ENCODE measurements at places on chromosomes 13 and 19. TPM values are rescaled to one million over a fixed set of nuclear protein-coding genes. Genes with fewer than 3 reads are reported as not detected.

TSHZ3 gene
- 0.18 TPM for total RNA-seq

DNA sequence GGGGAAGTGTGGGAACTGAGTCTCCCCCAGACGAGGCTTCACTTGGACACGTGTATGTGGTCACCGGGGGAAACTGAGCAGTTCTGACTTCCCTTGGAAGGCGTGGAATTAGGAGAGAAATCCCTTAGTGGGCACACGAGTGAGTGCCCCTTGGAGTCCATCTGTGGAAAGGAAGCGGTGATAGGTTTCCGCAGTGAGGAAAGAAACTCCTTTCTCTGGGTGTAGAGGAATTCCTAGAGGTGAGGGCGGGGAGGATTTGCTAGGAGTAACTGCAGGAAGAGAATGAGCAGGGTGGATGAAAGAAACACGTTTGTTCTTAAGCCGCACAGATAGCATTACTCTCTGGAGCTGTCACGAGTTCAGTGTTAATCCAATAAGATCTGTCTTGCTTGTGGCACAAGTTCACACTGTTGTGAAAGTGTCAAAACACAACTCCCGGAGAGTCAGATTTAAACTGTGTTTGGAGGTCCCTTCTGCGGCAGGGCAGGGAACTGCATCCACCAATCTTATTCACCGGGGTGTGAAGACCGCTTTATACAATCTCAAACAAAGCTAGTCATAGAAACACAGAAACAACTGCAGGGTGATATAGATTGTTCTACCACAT is 1.2 kb downstream of the KL start:
- H3K4me1 ChIP-seq = peaks cover 4% of the 10 kb centered on the region
- no peak overlapping the region for H3K27ac ChIP-seq
- no peak overlapping the region for H3K4me3 ChIP-seq
- H3K27me3 ChIP-seq = no peaks in the 10 kb centered on the region
- no peak for DNase-seq

SLC25A41 gene
- not detected for total RNA-seq

SH2D3A gene
- total RNA-seq = 162 TPM

MAMSTR gene
- 0.18 TPM for total RNA-seq

CDC16 gene
- 16.0 TPM for total RNA-seq

ZNF100 gene
- total RNA-seq = 0.63 TPM

- H3K27me3 ChIP-seq = no peaks in the 10 kb centered on the region
- H3K4me1 ChIP-seq = no peaks in the 10 kb centered on the region
- H3K4me3 ChIP-seq = no peak overlapping the region
- no peak overlapping the region for H3K27ac ChIP-seq
- no peak for DNase-seq
These were observed 55.5 kb downstream of the BRCA2 start for GRCh38 chr13:32370805-32371204.

DZIP1 gene
- total RNA-seq = 3.5 TPM

GRCh38 chr13:75762076-75762937 is 126.2 kb downstream of the LMO7 start:
- DNase-seq = peak; percentile 58
- peak overlapping the region; percentile 67 for H3K4me3 ChIP-seq
- peaks cover 22% of the 10 kb centered on the region for H3K4me1 ChIP-seq
- peaks cover 7% of the 10 kb centered on the region for H3K36me3 ChIP-seq
- no peaks in the 10 kb centered on the region for H3K27me3 ChIP-seq

GRCh38 chr19:49061445-49061844 is 3.2 kb downstream of the NTF4 start:
- peaks cover 4% of the 10 kb centered on the region for H3K4me1 ChIP-seq
- DNase-seq = no peak
- no peak overlapping the region for H3K4me3 ChIP-seq
- H3K27me3 ChIP-seq = no peaks in the 10 kb centered on the region

CYP4F2 gene
- total RNA-seq = not detected

- no peaks in the 10 kb centered on the region for H3K27me3 ChIP-seq
- no peaks in the 10 kb centered on the region for H3K4me1 ChIP-seq
- no peak overlapping the region for H3K4me3 ChIP-seq
- no peak overlapping the region for H3K27ac ChIP-seq
- no peaks in the 10 kb centered on the region for H3K36me3 ChIP-seq
These were observed 55.5 kb upstream of the KATNAL1 start for GRCh38 chr13:30362869-30363268.

GRCh38 chr13:30802953-30803478 is 67.7 kb downstream of the ALOX5AP start:
- H3K4me1 ChIP-seq = no peaks in the 10 kb centered on the region
- no peaks in the 10 kb centered on the region for H3K36me3 ChIP-seq
- peak; percentile 73 for DNase-seq
- H3K27ac ChIP-seq = no peak overlapping the region

ACP7 gene
- 3.4 TPM for total RNA-seq

GRCh38 chr13:47679401-47679800 is 321.7 kb downstream of the SUCLA2 start:
- H3K27me3 ChIP-seq = no peaks in the 10 kb centered on the region
- no peak overlapping the region for H3K4me3 ChIP-seq
- peak; percentile 52 for DNase-seq

DNA sequence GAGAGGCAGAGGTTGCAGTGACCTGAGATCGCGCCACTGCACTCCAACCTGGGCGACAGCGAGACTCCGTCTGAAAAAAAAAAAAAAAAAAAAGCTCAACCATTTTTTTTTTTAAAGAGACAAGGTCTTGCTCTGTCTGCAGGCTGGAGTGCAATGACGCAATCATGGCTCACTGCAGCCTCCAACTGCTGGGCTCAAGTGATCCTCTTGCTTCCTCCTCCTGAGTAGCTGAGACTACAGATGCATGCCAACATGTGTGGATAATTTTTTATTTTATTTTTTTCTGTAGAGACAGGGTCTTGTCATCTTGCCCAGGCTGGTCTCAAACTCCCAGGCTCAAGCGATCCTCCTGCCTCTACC is 10.3 kb downstream of the EHD2 start:
- H3K27me3 ChIP-seq = no peaks in the 10 kb centered on the region
- DNase-seq = peak; percentile 64
- H3K4me1 ChIP-seq = peaks cover 16% of the 10 kb centered on the region
- H3K36me3 ChIP-seq = no peaks in the 10 kb centered on the region
- peak overlapping the region; percentile 54 for H3K27ac ChIP-seq
- H3K4me3 ChIP-seq = peak overlapping the region; percentile 53

DNA sequence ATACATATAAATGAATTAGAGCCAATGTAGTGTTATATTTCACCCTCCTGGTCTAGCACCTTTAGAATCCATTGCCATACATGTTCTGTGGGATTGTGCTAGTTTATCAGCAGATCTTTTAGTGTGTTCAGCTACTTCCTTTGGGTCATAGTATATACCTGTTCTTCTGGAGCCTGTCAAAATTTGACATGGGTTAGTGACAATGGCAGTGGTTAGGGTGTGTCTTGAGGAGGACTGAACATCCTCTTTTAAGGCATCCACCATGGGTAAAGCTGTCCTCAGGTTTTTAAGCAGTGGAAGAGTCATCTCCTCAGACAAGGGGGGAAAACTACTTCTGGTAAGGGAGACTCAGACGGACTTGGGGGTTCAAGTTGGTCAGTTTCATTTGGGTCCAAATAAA is 29.4 kb downstream of the DNAJC3 start:
- no peak overlapping the region for H3K27ac ChIP-seq
- no peaks in the 10 kb centered on the region for H3K4me1 ChIP-seq
- H3K4me3 ChIP-seq = no peak overlapping the region
- H3K36me3 ChIP-seq = peaks cover 10% of the 10 kb centered on the region
- DNase-seq = no peak

DNA sequence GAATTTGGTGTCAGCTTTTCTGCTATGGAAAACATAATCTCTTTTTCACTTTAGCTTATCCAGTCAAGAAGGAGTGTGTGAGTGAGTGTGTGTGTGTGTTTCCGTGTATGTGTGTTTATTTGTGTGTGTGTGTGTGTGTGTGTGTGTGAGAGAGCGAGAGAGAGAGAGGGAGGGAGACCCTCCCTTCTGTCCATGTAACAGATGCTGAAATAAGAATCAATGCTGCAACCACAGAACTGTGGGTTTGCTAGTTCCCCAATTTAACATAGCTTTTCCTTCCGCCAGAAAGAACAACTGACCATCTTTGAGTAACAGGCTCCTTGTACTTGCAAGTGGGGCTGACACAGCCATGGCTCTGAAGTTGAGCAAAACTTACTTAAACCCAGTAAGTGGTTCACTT is 5.2 kb downstream of the LCP1 start:
- no peaks in the 10 kb centered on the region for H3K27me3 ChIP-seq
- H3K4me1 ChIP-seq = 0 out of 2 replicates have a peak, but pooled peaks cover 9% of the 10 kb centered on the region
- no peak overlapping the region for H3K4me3 ChIP-seq
- no peak overlapping the region for H3K27ac ChIP-seq

DNA sequence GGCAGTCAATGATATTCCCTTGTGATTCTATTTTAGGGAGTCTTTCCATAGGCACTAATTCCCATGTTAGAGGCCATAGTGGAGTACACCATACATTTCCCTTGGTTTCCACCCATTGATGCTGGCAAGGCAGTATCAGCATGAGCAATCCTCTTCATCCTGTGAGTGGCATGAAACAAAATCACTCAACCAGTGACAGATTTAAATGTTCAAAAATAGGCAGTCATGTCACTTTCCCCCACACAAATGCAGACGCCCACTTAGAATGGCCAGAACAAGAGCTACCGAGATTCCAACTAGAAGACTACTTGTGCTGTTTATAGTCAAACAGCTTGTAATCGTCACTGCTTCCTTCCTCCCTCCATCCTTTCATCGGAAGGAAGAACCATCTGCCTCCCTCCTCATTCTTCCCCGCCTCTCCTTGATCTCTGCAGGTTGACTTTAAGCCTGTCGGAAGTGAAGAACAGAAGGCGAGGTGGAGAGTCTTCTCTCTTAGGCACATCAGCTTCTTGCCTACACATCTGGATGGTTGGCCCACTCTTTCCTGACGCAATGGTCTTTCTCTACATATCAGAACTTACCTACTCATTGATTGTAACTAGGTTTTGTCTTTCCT is 22.6 kb downstream of the RASL11A start:
- H3K36me3 ChIP-seq = no peaks in the 10 kb centered on the region
- H3K4me3 ChIP-seq = no peak overlapping the region
- H3K4me1 ChIP-seq = no peaks in the 10 kb centered on the region
- H3K27me3 ChIP-seq = no peaks in the 10 kb centered on the region

DNA sequence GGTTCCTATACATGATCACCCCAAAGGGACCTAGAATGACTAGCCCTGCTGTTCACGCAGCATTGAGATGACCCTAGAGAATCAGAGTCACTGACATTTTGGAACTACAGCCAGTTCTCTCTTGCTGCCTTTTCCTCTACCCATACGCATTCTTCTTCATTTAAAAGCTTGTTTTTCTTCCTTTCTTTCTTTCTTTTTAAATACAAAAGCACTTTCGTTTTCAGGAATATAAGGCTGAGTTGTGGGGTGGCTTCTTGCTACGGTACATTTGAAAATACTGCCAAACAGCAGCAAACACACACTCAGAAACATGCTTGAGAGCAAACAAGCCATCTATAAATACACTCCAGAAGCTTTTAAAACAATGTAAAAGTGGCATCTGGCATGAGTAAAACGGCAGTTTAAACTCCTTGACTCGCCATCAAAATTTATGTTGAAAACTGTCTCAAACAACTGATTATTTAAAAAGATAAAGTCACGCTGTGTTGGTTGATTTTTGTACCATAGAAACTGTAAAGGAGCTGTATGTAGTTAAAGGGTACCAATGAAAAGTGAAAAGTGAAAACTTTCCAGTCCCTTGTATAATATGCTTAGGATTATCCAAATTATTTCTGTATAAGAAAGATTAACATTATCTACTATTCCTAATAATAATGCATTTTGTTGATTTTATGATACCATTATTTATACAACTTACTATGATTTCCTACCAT is 95.6 kb downstream of the PCDH9 start:
- DNase-seq = no peak
- no peaks in the 10 kb centered on the region for H3K36me3 ChIP-seq
- no peaks in the 10 kb centered on the region for H3K4me1 ChIP-seq
- no peak overlapping the region for H3K4me3 ChIP-seq
- H3K27me3 ChIP-seq = no peaks in the 10 kb centered on the region

- DNase-seq = peak; percentile 67
- peaks cover 59% of the 10 kb centered on the region for H3K4me1 ChIP-seq
- H3K27ac ChIP-seq = peak overlapping the region; percentile 100
- no peaks in the 10 kb centered on the region for H3K36me3 ChIP-seq
- H3K4me3 ChIP-seq = no peak overlapping the region
These were observed 275.6 kb downstream of the KLF5 start for GRCh38 chr13:73334445-73334844.

GRCh38 chr19:728011-728410 is 19.3 kb downstream of the PALM start:
- H3K4me3 ChIP-seq = no peak overlapping the region
- no peak for DNase-seq
- no peaks in the 10 kb centered on the region for H3K4me1 ChIP-seq
- no peak overlapping the region for H3K27ac ChIP-seq

- no peak overlapping the region for H3K27ac ChIP-seq
- H3K4me3 ChIP-seq = no peak overlapping the region
- peaks cover 74% of the 10 kb centered on the region for H3K27me3 ChIP-seq
- no peaks in the 10 kb centered on the region for H3K36me3 ChIP-seq
- no peak for DNase-seq
- H3K4me1 ChIP-seq = no peaks in the 10 kb centered on the region
These were observed 155.5 kb downstream of the CACNA1A start for GRCh38 chr19:13350759-13351158.

Measured in PC-3 (cell line).